ENCODE measurements at places on chromosomes 16 and 17.

DNA sequence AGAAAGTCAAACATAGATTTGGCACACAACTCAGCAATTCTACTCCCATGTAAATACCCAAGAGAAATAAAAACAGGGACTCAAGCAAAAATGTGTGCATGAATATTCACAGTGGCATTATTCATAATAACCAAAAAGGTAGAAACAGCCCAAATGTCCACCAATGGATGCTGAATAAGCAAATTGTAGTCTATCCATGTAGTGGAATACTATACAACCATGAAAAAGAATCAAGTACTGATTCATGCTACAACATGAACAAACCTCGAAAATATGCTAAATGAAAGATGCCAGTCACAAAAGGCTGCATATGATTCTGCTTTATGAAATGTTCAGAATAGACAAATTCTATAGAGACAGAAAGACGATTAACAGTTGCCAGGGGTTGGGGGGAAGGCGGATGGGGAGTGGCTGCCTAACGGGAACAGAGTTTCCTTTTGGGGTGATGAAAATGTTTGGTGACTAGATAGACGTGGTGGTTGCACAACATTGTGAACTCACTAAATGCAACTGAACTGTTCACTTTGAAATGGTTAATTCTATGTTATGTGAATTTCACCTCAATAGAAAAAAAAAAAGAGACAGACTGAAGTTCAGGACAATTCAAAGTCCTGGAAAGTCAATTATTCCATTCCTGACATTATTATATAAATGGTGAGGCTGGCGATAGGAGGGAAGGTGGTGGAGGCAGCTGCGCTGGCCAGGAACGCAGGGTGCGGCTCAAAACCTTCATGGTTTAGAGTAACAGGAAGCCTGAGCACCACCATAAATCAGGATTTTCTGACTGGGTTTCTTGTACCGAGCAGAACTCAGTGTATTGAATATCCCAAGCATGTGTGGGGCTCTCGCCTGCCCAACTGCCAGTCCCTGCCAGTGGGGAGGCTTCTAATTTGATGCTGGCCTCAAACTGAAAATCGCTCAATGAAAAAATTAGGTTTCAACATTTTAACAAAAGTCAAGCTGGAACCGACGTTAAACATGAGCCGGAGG lies 300.9 kb downstream of the C16orf95 start:
- DNase-seq, result no peak

DNA sequence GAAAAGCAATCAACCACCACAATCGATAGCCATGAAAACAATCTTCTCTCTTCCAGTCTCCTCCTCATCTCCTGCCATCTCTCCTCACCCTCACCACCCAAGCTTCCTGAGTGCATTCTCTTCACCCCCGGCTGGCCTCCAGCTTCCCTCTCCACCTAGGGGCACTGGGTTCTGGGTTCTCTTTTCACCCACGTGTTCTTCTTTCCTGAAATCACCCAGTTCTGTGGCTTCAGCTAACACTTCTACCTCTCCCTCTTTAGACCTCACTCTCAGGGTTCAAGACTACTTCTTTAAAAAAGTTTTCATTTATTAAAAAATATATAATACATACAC lies 8.2 kb downstream of the ITGAM start:
- DNase-seq, result no peak

GRCh38 chr17:64205804-64206203 lies 57.3 kb downstream of the TEX2 start:
- no peak for DNase-seq

DNA sequence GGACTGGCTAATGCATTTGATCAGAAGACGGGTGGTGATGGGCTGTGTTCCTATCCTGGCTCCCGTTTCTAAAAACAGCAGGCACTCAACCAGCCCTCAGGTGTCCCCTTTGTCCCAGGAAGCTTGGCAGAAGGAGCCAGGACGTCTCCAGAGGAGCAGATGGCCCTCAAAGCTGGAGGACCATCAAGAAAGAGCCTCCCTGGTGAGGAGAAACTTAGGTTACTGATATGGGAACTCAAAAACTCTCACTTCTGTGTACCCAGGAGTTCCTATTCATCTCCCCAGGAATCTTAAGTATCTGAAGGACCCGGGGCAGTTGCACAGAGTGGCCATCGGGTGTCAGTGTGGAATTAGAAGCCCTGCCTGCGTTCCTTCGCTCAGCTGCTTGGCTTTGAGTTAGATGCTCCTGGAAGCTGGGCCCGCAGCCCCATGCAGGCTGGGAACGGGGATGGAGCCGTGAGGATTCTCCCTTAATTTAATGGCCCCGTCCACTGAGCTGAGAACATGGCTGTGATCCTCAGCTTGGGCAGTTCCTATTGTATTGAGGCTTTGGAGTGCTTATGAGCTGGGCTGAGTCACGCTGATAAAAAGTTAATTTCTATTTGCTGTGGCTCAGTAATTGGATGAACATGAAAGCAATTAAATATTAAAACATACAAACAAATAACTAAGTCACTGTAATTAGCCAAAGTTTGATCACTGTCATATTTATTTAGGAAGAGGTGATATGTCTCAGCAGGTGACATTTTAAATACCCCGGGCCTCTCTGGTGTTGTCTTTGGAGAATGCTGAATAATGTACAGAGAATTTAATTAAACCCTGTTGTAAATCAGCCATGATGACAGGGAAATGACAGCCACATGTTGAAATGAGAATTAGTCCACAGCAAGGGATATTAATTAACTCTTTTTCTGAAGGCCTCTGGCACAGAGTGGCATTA lies 402.1 kb downstream of the SEC14L1 start:
- peak; percentile 57 for DNase-seq

DNA sequence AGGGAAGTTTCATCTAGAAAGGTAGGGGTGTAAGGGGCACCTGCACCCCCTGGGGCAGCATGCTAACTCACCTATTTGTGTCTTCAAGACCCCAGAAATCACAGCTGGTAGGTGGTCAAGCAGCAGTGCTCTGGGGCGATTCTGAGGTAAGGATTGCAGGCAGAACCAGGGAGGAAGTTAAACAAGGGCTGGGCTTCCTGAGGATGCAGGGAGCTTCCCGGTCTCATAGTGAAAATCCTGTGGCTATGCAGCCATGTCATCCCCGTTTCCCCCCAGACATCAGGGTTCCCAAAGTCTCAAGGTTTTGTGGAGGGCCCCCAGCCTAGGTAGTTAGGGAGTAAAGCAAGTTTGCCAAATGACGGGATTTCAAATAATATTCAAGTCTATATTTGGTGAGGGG lies 78.5 kb downstream of the C16orf78 start:
- DNase-seq, result no peak

DNA sequence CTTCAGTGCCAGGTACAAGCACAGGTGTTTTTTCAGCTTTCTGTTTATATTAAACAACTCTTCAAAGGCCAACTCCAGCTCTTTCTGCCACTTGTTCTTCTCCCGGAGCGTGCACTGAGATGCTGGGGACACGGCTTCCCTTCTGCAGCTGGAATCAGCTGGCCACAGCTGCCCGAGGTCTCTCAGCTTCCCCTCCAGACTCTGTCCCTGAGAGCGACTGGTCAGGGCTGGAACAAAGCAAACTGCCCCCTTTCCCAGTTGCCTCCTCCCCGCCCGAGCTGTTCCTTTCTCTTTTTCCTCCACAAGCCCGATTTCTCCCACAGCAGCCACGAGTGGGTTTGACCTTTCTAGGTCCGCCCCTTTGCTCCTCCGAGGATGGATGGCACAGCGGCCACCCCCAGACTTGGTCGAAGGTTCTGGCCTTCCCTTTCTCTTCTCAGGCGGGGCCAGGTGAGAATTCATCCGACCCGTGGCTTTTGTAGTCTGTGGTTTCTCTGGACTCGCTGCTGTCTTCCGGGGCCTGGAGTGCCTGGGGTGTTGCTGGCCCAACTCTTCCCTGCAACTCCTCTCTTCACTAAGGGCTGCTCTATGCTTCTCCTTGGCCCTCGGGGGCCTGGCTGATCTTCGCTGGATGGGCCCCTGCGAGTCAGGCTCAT lies 11.5 kb downstream of the CEP295NL start:
- no peak for DNase-seq

DNA sequence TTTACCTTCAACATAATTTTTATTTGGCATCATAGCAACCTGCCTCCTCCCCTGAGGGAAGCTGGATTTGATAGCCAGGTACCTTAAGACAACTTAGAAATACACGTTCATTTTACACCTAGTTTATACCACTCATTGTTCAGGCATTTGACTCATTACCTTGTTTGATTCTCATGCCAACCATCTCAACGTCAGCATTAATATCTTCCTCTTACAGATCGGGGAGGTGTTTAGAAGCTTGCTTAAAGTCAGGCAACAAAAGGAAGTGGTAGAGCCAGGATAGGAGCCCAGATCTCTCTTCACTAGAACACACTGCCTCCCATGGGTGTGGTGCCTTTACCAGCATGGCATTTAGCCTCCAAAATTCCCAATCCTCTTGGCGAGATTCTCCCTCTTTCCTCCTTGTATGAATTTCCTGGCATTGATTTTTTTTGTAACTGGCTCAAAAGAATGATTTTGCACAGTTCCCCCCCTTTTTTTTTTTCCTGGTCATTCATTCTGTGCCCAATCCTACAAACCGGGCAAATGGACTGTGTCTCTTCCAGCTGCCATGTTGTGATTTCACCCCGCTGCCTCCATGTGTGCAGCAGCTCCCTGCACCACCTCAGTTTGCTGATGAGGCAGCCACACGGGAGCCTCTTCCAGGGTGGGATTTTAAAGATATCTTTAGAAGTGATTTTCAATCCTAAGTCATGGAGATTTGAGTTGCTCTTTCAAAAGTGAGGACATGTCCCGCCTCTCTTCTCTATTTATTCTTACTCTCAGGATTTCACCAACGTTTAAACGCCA lies 383.6 kb downstream of the UTP18 start:
- no peak for DNase-seq

DNA sequence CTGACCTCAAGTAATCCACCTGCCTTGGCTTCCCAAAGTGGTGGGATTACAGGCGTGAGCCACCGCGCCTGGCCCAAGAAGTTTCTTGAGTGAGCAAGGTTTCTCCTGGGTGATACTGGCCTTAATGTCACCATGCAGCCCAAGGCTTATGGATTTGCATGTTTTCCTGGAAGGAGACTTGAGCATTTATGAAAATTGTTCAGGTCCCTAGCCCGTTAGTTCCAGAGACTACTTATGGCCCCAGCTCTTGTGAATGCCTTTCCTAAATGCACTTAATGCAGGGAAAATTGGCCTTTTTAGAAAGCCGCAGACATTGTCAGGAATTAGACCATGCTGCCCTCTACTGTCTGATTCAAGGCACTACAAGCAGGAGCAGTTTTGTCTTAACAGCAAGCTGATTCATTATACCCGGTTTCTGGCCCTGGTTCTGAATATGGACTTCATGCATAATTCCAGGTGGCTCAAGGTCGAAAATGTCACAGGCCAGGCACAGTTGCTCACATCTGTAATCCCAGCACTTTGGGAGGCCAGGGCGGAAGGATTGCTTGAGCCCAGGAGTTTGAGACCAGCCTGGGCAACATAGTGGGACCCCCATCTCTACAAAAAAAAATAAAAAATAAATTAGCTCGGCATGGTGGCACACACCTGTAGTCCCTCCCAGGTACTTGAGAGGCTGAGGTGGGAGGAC lies 91.3 kb downstream of the SNX29 start:
- DNase-seq, result peak; percentile 62

- peak; percentile 29 for DNase-seq
Observed at GRCh38 chr16:53291757-53292392, 142.4 kb upstream of the RBL2 start.

- DNase-seq, result no peak
Observed at GRCh38 chr16:12682432-12683165, 121.1 kb downstream of the CPPED1 start.

GRCh38 chr16:74117798-74118197 lies 178.8 kb upstream of the PSMD7 start:
- DNase-seq, result no peak

DNA sequence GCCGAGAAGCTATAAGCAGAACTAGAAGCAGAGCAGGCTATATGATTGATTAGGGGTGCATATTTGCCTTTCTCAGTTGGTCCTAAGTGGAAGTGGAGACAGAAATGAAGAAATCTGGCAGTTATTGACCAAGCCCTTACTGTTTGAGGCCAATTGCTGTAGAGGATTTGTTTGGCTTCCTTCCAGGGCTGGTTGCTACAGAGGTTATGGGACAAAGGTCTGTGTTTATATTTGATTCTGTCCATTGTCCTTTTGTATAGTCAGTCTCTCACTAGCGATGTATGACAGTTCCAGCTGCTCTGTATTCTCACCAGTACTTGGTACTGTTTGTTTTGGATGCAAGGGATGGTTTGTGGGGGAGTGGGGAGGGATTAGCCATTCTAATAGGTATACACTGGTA lies 7.3 kb upstream of the ALOX15 start:
- no peak for DNase-seq

GRCh38 chr16:20675488-20676267 lies 21.8 kb downstream of the ACSM1 start:
- no peak for DNase-seq

- no peak for DNase-seq
Observed at GRCh38 chr16:89319886-89320781, 102.6 kb downstream of the ZNF778 start.

DNA sequence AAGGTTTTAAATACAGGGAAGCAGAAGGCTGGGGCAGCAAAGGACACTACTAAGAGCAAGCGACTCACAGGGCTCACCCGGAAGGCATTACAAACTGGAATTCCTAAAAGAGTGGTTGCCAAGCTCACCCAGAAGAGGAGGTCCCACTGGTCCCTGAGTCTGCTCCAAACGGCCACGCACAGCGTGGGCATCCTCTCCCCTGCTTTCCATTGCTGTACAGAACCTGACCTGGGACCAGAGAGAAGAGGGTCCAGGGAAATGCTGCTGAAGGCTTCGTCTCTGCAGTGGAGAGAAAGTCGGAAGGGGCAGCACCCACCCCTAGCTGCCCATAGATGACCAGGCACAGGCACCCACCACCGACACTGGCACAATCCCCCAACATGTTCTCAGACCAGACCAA lies 67.2 kb downstream of the ADCY9 start:
- DNase-seq, result no peak

DNA sequence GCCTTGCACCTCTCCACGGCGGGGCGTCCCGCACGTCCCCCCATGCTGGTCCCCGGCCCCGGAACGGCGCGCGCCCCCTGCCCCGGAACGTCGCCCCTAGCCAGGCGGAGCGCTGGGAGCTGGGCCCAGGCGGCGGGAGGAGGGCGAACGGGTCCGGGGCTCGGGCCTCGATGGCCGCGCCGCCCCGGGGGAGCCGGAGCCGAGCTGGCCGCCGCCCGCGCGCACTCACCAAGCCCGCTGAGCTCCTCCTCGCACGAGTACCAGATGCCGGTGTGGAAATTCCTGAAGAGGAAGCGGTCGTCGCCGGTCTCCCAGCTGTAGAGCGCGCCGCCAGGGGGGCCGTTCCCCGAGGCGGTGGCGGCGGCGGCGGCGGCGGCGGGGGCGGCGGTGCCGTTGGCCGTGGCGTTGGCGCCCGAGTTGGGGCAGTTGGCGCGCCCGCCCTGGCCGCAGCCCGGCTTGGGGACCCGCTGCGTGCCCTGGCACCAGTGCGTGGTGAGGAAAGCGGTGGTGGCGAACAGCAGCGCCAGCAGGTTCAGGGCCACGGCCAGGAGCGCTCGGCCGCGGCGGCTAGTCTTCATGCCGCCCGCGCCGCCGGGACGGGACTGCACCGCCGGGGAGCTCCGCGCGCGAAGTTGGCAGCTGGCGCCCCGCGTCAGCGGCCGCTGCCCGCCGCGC lies 530 bp downstream of the GSG1L start:
- DNase-seq, result no peak

GRCh38 chr17:48505788-48506187 lies 25.0 kb downstream of the HOXB1 start:
- peak; percentile 55 for DNase-seq

GRCh38 chr17:28518578-28518977 lies 12.4 kb downstream of the FOXN1 start:
- no peak for DNase-seq
